Cerebellar nuclear complex (tissue), 1 donor: ENCODE measurements at places on chromosomes 3 and 15.

GRCh38 chr3:50345586-50346234, at the start of gene ZMYND10:
Gene ZMYND10 (minus strand): TSS chr3:50345732. CDS start chr3:50345579, 153 bp downstream.
- DNase-seq: no peak

DNA sequence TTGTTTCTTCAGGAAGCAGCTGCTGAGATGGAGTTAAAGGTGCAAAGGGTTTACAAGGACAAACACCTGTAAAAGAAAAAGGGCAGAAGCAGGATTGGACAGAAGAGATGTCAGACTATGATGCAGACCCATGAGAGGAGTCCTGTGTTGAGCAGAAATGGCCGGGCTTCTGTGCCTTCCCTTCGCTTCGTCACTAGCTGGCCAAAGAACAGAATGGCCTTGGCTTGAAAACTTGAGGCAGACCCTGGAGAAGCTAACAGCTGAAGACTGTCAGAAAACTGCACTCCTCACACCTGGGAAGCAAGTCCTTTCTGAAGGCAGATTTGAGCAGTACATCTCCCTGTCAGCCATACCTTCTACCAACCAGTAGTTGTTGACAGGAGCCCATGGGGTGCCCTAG, 8.4 kb upstream of the NMNAT3 start:
- no peak for DNase-seq

- DNase-seq: no peak
These were observed 546.1 kb downstream of the NTRK3 start for GRCh38 chr15:87710406-87710805.

- no peak for DNase-seq
These were observed 86.3 kb downstream of the TMEM108 start for GRCh38 chr3:133124511-133124910.

GRCh38 chr15:44584162-44584749, 47.3 kb downstream of the EIF3J start:
- DNase-seq: no peak

DNA sequence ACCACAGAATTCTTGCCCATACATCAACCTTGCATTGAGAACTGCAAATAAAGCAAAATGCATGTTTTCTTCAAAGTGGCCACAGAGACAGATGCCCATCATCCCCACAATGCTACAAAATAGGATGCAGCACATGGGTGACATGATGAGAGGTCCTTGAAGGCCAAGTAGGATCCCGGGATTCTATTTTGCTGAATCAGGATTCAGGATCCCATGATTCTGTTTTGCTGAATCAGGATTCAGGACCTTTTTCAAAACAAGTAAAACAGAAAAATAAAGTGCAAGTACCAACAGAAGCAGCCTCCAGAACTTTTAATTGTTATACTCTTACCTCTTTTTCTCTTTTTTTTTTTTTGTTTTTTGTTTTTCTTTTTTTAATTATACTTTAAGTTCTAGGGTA, 242.1 kb upstream of the NR2E3 start:
- no peak for DNase-seq

DNA sequence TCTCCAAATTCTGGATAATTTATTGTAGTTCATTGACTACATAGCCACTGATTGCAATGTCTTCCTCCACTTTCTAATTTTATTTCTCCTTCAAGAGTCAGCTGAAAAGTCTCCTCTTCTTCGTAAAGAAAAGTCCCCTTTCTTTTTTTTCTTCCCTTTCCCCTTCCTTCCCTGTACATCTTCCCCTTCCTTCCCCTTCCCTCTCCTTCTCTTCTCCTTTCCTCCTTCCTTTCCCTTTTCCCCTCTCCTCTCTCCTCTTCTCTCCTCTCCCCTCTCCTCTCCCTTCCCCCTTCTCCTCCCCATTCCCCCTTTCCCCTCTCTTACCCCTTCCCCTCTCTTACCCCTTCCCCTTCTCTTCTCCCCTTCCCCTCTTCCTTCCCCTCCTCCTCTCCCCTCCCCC, 8.8 kb upstream of the MGA start:
- DNase-seq: no peak

GRCh38 chr3:59555593-59556315, 505.9 kb upstream of the CFAP20DC start:
- DNase-seq: no peak

- no peak for DNase-seq
These were observed 15.2 kb downstream of the IVD start for GRCh38 chr15:40420793-40421192.

GRCh38 chr3:115169808-115170207, 22.7 kb upstream of the ZBTB20 start:
- no peak for DNase-seq

GRCh38 chr3:160009525-160009924, 20.9 kb downstream of the IL12A start:
- DNase-seq: no peak
